ENCODE measurements at places on chromosomes 2 and 18.

- DNase-seq = no peak
Measured at GRCh38 chr2:224217962-224218347, 178.9 kb upstream of the SERPINE2 start.

GRCh38 chr18:35524226-35524625, 26.5 kb upstream of the INO80C start:
- no peak for DNase-seq

DNA sequence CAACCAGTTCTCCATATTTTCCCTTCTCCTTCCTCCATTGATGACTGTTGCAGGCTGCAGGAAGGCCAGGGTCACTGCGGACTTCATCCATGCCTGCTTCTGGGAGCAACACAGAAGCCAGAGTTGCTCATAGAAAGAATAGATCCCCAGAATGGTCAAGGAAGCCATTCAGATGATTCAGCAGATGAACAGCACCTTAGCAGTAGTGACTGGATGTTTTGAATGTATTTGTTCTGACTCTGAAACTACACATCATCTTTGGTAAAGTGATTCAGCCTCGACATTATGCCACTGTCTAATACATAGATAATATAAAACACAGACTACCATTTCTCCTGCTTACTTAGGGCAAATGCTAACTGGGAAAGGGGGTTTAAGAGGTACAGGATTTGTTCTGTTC, 411.6 kb downstream of the RND3 start:
- no peak for DNase-seq

GRCh38 chr2:188322569-188323551, 31.2 kb downstream of the GULP1 start:
- no peak for DNase-seq

- DNase-seq = no peak
Measured at GRCh38 chr2:70553334-70553583, 367 bp downstream of the TGFA start.

- DNase-seq = no peak
Measured at GRCh38 chr2:215434447-215435279, 1.2 kb downstream of the FN1 start.

DNA sequence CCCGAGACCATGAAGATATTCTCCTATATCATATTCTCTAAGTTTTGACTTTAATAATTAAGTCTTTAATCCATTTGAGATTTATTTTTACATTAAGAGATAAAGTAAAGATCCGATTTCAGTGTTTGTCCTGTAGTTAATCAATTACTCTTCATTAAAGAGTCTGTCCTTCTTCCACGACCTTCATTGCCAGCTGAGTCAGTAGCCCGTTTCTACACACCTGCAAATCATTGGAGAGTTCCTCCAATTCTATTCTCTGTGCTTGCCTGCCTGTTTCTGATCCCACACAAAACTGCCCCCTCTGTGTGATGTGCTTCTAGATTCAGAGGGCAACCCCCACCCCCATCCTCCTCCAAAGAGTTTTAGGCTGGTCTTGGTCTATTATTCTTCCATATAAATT, 119.2 kb downstream of the KCNF1 start:
- no peak for DNase-seq

DNA sequence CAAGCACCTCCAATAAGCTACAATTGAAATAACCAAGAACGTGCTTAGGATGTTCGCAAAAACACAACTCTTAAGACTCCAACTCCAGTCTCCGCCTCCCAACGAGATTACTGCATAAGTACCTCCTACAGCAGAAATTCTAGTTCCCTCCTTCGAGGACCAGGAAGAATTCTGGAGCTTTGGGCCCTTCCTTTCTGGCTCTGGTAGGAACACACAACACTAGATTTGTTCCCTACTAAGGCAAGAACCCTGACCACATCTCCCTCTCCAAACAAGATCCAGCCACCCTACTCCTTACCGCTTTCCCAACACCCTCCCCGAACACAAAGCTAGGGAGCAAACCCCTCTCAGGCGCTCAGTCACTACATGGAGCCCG, 721 bp downstream of the ADAM17 start:
- DNase-seq = no peak

- DNase-seq = no peak
Measured at GRCh38 chr2:235445116-235445515, 48.7 kb upstream of the AGAP1 start.

DNA sequence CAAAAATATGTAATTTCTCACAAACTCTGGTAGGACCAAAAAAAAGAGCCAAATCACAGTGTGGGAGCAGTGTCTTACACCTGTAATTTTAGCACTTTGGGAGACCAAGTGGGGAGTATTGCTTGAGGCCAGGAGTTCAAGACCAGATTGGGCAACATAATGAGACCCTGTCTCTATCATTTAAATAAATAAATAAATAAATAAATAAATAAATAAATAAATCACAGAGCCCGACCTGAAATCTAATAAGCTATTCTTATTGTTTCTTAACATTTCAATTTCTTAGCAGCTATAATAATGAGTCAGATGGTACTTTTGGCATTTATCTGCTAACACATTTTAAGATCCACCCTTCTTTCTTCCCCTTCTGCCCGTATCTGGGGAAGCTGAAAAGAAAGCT, 1229.6 kb downstream of the SUCLG1 start:
- DNase-seq = no peak

Measured in epithelial cell of prostate (primary cell).